MCF 10A (cell line): ENCODE measurements at places on chromosomes 5 and 9.

DNA sequence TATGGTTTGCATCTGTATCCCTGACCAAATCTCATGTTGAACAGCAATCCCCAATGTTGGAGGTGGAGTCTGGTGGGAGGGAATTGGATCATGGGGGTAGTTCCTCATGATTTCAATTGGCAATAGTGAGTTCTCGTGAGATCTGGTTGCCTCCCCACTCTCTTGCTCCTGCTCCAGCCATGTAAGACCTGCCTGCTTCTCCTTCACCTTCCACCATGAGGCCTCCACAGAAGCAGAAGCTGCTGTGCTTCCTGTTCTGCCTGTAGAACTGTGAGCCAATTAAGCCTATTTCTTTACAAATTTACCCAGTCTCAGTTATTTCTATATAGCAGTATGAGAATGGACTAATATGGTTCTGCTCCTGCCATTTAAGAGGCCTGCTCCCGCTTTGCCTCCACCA lies 32.9 kb downstream of the SCAI start:
- DNase-seq, result no peak

GRCh38 chr9:10605388-10605787 lies 7.4 kb downstream of the PTPRD start:
- no peak for DNase-seq

- DNase-seq, result no peak
Measured at GRCh38 chr9:12230708-12231107, 462.5 kb upstream of the TYRP1 start.

GRCh38 chr5:154701181-154701580 lies 54.0 kb upstream of the LARP1 start:
- DNase-seq, result no peak

- no peak for DNase-seq
Measured at GRCh38 chr5:81909677-81910076, 62.1 kb upstream of the ATG10 start.

GRCh38 chr5:96588539-96588938 lies 73.6 kb upstream of the CAST start:
- no peak for DNase-seq

DNA sequence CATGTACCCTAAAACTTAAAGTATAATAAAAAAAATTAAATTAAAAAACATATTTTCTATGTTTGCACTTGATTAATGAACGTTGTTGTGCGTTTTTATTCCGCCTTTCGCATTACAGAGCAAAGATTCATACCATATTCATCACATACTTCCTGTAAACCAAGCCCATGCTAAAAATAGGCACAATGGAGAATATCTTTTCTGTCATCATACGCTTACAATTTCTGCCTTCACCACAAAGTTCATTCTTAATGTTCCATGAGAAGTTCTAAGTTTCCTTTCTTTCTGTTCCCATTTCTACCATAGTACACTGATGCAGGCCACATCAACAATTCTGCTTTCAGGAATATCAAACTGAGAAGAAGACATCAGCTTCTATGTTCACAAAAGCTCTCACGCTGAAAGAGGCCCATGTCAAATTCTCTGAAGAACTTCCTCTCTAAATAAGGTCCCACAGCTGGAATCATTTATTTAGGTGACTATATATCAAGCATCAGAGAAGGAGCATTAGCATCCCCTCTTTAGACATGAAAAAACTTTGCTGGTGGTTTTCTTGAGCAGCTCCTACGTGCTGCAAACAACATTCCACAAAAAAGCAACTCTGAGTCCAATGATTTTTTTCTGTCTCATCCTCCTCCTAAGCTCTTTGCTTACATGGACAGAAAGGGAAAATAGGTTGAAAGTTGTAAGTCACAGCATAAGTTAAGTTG lies 456.4 kb downstream of the CDH10 start:
- DNase-seq, result no peak
